ENCODE measurements at places on chromosomes 7 and 10.

- no peak for DNase-seq
Observed at GRCh38 chr7:41922373-41922772, 219.5 kb upstream of the INHBA start.

- DNase-seq, result peak; percentile 54
Observed at GRCh38 chr7:128135515-128136214, 104.4 kb upstream of the LRRC4 start.

DNA sequence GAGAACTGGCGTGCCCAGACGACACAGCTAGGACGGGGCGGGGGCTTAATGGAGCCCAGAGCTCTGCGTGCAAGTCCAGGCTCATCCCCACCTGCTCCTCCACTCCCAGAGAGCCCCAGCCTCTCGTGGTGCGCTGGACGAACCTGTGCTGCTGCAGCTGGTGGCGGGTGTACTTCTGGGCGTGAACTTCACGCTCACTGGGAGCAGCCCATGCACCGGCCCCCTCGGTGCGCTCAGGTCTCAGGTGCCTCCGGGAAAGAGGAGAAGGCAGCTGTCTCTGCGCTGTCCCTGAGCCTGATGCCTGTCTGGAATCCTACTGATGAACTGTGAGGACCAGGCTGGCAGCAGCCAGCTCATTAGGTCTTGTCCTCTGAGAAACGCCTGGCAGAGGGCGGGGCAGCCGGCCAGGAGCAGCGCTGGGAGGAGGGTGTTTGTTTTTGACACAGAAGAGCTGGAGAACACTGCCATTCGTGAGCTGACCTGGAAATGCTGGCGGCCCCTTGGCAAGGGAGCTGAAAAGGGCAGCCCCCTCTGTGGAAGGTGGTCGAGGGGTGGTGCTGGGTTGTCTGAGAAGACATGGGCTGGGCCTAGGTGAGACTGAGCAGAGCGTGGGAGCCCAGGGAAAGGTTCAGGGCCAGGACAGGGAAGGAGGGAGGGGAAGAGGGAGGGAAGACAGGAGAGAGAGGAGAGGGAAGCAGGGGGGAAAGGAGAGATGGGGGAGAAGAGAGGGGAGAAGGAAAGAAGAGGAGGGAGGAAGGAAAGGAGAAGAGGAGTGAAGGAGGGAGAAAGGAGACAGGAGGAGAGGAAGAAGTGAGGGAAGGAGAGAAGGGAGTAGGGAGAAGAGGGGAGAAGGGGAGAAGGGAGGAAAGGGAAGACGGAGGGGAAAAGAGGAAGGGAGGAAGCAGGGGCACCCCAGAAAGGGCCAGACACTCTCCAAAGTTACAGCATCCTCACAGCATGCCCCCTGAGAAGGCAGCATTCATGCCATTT is 53.5 kb upstream of the TNS3 start:
- peak; percentile 66 for DNase-seq

DNA sequence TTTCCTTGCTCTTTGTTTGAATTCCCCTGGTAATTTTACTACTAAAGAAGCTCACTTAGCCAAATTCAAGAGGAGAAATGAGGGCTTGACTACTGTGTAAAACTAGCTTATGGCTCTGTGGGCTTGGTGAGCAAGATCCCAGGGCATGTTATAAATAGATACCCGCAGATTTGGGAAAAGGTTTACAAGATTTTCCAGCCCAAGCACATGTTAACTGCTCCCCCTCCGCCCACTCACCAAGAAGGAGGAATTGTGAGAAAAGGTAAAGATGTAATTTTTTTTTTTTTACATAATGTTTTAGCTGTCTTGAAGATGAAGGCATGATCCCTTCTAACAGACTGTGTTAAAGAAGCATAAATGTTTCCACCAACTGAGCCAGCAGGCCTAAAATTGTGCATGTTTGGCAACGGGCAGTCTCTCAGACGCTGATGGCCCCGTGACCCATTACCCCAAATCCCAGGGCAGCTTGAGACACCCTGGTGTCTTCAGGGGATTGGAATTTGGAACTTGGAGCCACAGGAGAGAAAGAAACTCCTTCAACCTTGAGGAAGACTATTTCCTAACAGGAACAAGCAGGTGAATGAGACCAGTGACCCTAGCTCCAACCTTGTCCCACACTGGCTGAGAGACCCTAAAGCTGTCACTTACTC is 429.8 kb upstream of the CELF2 start:
- DNase-seq, result no peak

GRCh38 chr10:8061274-8062211 is 7.1 kb downstream of the GATA3 start:
- DNase-seq, result no peak

- no peak for DNase-seq
Observed at GRCh38 chr10:24542314-24543270, 181.1 kb downstream of the ARHGAP21 start.

GRCh38 chr10:71009126-71009525 is 120.8 kb upstream of the PCBD1 start:
- no peak for DNase-seq

GRCh38 chr10:13729586-13730305 is 143.0 kb downstream of the PRPF18 start:
- no peak for DNase-seq

DNA sequence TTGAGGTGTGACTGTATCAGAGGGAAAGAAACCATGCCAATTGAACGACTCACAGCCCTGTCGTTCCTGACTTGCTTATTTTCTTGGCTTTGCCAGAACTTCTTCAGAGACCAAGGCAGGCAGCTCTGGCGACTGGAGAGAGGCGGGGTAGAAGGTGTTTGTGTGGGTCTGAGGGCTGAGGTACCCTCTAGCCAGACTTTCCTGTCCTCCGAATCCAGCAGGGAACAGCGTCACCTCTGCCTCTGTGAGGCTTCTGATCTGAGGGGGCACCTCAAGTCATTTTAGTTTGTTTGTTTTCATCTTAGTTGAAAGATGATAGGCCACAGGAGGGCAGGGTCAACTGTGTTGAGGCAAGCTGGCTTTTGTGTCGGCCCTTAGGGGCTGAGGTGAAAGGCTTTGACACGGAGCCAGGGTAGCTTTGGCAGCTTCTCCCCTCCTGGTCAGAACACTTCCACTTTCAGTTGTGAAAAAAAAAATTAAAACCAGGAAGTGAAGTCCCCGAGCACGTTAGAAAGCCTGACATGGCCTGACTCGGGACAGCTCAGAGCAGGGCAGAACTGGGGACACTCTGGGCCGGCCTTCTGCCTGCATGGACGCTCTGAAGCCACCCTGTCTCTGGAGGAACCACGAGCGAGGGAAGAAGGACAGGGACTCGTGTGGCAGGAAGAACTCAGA is 1.9 kb downstream of the ACSL5 start:
- DNase-seq, result peak; percentile 30

GRCh38 chr7:9657257-9657656 is 1223.8 kb downstream of the NXPH1 start:
- DNase-seq, result no peak

DNA sequence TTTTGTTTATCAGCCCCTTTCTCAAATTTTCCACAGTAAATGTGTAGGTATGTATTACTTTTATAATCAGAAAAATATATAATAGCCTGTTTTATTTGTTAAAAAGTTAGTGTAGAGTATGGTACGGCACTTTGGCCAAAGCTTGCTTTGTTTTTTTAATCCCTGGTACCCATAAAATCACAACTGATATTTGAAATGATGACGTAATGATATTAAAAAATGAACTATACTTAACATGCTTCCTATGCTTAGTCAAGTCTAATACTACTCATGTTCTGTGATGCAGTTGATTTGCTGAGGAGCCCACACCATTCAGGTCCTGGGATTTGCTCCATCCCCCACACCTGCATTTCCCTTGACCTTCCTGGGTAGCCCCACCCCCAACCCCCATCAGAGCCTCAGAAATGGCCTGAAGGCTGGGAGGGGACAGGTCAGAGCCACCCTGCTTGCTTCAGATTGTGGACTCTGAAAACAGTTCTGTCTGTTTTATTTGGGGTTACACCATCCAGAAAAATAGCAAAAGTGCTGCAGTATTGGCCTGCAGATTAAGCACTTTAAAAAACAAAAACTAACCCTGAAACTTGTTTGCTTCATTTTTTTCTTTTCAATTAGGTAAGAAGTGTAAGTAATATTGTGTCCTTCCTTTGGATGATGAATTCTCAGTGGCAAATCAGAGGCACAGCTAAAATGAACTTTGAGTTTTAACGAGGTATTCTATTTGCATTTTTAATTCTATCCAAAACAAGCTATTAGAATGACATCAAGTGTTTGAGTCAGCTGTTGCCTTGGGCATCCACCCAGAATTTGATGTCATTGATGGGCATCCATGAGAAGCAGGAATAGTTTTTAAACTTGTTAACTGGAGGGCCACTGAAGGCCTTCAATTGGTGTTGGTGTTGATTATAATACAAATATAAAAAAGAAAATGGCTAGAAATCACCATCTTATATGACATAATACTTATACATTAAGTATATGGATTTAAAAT is 23.3 kb downstream of the PLCE1 start:
- DNase-seq, result no peak

GRCh38 chr7:49635800-49636199 is 137.6 kb upstream of the VWC2 start:
- no peak for DNase-seq

- DNase-seq, result no peak
Observed at GRCh38 chr7:69192134-69192533, 406.1 kb upstream of the AUTS2 start.

DNA sequence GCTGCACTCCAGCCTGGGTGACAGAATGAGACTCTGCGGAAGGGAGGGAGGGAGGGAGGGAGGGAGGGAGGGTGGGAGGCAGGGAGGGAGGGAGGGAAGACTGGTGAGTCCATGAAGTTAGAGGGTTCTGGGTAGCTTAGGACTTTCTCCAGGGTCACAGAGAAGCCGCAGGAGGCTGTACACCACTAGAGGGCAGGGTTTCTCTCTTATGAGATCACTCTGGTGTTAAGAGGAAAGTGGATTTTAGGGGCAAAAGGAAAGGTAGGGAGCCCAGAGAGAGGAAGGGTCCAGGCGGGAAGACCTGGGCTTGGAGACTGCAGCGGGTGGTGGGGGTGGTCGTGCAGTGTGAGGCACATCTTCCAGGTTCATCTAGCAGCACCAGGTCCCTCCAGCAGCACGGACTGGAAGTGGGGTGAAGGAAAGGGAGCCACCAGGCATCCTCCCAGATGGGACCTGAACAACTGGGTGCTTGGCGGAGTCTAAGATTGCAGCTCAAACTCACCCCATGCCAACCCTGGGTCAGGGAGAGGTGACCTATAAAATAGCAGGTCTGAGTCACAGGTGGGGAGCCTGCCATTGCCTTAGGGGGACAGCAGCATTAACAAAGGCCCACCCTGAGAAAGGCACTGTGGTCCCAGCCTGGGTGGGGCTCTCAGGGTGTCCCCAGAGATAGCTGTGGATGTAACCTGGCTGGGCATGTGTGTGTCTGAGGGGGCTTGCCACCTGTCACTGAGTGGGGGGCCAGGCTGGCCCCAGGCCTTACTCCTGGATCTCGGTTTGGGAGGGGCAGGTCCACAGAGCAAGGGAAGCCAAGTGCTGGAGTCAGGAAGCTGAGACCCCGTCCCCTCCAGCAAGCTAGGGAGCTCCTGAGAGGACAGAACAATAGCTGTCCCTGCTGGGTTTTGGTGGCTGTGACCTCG is 48.5 kb upstream of the SLC29A3 start:
- DNase-seq, result peak; percentile 62

GRCh38 chr10:52316001-52316400 is 1.9 kb downstream of the DKK1 start:
- DNase-seq, result no peak

GRCh38 chr7:69756235-69756634 is 158.0 kb downstream of the AUTS2 start:
- DNase-seq, result no peak

DNA sequence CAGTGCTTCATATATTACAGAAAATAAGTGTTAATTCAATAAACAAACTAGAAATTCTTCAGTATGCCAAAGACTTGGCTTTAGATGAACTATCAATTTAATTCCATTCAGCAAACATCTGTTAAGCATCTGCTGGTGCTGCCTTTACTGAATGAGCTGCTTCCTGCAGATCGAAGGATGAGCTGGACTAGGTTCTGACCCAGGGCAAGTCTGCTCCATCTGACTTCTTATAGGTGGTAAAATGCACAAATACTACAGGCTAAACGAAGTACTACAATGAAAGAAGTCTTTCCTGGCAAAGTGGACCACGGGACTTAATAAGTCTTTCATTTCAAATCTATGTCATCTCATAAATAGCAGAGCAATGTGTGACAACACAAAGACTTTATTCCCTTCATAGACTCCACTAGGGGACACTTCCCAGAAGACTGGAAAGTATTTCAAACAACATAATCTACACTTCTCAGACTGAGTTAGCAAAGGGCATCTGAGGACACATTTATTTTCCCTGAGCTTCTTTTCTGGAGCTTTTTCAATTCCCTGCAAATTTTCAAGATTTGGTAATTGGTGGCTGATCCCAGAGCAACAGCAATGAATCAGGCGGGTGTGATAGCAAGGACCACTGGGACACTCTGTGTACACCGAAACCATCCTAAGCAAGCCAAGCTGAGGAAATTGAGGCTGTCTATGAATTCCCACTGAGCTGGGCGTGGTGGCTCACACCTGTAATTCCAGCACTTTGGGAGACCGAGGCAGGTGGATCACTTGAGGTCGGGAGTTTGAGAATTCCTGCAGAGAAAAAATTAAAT is 108.9 kb upstream of the FRMD4A start:
- DNase-seq, result no peak

- no peak for DNase-seq
Observed at GRCh38 chr10:60172363-60172990, 217.2 kb downstream of the ANK3 start.

DNA sequence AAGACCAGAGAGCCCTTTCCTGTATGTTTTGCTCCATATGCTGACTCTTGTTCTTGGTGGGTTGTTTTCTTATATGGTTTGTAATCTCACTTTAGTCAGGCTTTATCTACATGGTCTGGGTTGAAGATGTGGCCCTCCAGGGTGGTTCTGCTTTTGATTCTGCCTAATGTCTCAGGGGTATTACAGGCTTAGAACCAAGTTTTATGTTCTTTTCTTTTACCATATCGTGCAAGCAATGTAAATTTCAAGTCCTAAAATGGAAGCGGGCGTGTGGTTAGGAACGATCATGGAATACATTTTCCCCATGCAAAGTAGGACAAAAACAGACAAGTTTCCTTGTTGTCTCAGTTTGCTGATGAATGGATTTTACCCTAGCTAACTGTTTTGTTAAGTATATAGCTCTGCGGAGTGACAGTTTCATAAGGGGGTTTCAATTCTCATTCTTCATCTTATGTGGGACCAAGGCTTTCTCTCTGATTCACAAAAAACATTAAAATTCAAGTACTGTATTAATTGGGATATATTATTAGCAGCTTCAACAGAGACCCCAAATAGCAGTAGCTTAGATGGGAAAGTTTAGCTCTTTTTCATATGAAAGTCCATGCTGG is 58.7 kb downstream of the MTURN start:
- no peak for DNase-seq

DNA sequence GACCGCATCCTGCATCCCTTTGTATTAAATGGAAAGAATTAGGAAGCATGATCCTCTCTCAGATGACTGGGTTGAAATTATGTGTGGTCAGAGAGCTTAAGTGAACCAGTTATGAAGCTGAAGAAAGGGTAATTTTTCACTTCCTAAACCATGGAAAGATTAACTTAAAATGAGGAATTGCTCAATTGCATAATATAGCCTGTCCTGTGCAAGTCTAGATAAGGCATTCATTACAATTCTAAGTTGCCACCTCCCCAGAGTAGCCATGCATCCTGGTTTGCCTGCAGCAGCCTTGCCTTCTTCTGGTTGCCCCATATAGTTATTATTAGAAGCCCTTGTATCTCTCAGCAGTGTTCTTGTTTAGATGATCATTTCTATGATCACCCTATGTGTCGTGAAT is 45.3 kb downstream of the STARD3NL start:
- DNase-seq, result no peak

GRCh38 chr10:29228562-29228961 is 60.3 kb upstream of the LYZL1 start:
- DNase-seq, result no peak

- DNase-seq, result no peak
Observed at GRCh38 chr10:1627945-1628344, 109.4 kb downstream of the ADARB2 start.
